K562 (cell line): ENCODE measurements at places on chromosomes 5 and 9.

DNA sequence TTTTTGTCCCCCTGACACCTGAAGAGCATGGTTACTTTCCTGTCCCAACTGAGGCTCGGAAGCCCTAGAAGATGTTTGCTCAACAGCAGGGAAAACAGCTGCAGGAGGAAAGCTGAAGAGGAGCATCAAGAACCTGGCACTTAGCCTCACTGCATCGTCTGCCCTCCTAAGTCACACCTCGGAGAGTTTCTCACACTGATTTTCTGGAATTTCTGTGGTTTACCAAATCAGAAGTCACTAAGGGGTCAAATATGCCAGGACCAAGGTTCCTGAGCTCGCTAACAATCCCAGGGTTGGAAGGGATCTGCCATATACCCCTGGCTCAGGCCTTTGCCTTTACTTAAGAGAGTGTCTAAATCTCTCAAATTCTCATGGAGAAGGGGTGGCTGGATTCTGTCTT is 5.3 kb downstream of the IL12B start:
- no peak for DNase-seq

GRCh38 chr9:126859111-126859510 is 1.3 kb upstream of the ZBTB34 start:
- no peak for DNase-seq

DNA sequence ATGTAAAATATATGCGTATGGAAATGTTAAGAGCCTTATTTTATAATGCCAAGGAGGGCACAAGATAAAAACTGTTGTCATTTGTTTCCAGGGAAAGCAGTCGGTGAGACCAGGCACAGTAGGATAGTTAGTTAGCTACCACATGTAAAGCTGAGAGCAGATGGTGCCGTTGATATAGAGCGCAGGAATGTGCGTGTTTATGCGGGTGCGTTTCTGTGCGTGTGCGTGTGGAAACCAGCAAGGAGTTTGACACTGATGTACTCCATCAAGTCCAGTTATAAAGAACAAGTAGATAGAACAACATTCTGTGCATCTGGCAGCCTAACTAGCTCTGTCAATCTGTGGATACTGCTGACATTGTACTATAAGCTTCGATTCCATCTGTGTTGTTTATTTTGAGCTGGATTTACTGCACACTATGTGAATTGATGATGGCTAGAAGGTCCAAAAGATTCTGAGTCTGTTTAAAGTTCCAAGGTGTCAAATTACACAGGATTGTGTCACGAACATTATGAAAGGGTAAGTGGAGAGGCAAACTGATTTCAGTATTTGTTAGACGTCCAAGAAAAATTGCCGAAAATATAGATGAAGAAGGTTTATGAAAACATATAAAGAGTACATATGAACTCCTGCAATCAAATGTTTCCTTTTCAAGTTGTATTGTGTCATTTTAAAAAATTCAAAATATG is 494.9 kb upstream of the MEF2C start:
- no peak for DNase-seq

- DNase-seq: no peak
Observed at GRCh38 chr5:158886086-158886485, 213.6 kb downstream of the EBF1 start.

- no peak for DNase-seq
Observed at GRCh38 chr5:1006656-1007071, 1.9 kb upstream of the NKD2 start.

DNA sequence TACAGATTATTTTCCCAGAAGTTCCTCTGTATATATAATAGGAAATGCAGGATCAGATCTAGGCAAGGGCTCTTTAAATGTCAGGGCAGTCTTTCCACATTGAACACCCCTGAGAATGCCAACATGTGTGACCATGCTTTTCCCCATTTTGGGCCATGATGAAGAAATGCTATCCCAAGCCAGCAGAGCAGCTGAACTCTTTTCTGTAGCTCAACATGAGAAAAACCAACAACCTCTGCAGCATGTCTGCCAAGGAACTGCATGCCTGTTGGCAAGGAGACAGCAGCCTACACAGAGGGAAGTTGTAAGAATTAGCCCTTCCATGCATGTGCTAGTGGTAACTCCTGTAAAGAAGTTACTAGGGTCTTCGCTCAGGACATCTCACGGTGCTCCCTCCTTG is 9.5 kb upstream of the IFNK start:
- no peak for DNase-seq

- DNase-seq: no peak
Observed at GRCh38 chr9:92680166-92681119, 10.5 kb upstream of the IPPK start.

DNA sequence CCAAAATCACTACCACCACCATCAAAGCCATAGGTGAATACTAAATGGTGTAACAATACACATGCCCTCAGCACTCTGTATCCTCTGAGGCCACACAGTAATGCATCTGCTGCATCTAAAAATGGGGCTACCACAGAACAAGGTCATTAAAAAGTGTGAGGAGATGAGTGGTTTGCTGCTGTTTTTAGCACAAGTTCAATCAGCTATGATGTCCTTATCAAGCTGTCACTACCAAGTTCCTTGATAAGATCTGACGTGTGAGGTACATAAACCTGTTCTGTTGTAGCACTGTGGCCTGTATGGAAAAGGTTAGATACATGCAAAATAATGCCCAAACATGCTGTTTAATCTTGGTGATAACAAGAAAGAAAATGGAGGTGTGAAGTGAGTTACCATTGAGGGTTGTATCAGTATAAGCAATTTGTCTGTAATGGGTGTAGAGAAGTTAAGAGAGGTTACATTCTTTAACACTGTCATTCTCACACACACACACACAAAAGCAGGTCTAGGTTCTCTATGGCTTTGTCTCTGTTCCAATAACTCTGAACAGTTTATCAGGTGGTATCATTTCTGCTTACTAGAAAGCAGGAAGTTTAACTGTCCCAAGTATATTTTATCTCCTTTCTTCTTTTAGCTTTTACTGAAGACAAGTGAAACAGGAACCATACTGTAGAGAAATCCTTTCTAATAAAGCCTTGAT is 252.9 kb downstream of the CWC27 start:
- DNase-seq: no peak

DNA sequence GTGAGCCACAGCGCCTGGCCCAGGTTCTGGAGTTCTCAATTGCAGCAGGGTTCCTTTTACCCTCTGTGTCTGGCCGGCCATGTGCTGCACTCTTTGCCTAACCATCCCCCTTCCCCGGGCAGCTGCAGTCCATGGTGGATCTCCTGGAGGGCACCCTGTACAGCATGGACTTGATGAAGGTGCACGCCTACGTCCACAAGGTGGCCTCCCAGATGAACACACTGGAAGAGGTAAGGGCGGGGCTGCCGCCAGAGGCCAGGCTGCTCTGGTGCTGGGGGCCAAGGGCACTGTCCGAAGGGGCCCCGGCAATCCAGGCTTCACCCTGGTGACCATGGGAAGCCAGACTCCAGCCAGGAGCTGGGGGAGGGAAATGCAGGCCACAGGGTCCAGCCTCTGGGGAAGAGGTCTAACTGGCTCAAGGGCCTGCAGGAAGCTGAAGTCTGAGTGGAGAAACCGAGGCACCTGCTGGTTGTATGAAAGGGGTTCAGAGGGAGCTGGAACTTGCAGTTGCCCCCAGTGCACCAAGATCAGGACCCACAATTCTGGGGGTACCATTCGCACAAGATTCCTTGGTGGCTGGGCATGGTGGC is 18.1 kb downstream of the OLFML2A start:
- peak; percentile 71 for DNase-seq

DNA sequence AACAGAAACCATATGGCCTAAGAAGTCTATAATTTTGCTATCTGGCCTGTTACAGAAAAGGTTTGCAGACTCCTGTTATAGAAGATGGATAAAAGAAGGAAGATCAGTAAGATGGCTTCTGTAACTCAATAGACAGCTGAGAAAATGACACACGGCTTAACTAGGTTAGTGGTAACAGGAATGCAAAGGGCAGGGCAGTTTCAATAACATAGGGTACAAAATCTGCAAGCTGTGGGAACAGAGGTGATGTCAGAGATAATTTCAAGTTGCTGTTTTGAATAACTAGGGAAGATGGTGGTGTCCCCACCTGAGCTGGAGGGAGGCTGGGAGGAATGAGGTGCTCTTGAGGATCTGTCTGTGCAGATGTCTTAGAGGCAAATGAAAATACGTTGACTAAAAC is 106.5 kb downstream of the GLIS3 start:
- no peak for DNase-seq

- no peak for DNase-seq
Observed at GRCh38 chr5:8138884-8139283, 269.9 kb downstream of the MTRR start.

GRCh38 chr5:34051374-34051980 is 8.5 kb upstream of the C1QTNF3 start:
- DNase-seq: no peak

GRCh38 chr5:66848749-66849641 is 252.8 kb downstream of the MAST4 start:
- no peak for DNase-seq

- DNase-seq: no peak
Observed at GRCh38 chr5:67795781-67796477, 419.6 kb upstream of the PIK3R1 start.

GRCh38 chr9:129557192-129558036 is 63.5 kb downstream of the C9orf50 start:
- no peak for DNase-seq

DNA sequence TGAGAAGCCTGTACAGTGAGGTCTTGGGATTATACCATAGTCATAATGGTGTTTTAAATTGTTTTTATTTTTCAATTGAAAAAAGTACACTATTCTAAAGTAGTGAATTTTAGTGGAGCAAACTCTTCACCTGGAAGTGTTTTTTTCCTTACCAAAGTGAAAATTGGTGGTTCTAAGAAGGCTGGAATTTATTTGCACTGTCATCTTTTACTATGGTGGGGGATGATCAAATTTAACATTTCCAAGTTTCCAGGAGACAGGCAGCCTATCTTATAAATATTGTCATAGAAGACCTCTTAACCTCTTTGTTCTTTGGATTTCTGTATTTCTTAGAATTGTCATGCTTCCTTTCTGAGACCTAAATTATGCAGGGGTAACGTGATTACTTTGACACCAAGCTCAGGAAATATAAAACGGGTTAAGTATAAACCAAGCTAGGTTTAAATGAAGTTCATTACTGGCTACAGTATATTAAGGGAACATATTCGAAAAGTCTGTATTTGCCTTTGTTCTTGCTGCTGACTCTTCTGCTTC is 20.2 kb downstream of the NDFIP1 start:
- no peak for DNase-seq

- no peak for DNase-seq
Observed at GRCh38 chr5:156991714-156992113, 28.7 kb upstream of the TIMD4 start.

DNA sequence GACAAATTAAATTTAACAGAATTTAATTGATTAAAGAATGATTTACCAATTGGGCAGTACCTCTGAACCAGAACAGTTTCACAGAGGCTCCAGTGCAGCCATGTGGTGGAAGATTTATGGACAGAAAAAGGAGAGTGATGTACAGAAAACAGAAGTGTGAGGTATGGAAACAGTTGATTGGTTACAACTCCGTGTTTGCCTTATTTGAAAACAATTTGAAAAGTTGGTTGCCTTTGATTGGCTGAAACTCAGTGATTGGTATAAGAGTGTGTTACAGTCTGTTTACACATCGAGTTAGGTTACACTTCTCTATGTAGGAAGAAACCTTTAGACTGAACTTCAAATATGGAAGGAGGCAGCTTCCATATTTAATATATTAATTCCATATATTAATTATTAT is 30.1 kb downstream of the KIAA1958 start:
- DNase-seq: no peak

GRCh38 chr9:137764171-137764671 is 113.4 kb upstream of the CACNA1B start:
- no peak for DNase-seq
